Stimulated activated naive CD8-positive, alpha-beta T cell treated with anti-CD3 and anti-CD28 coated beads, Interleukin-15, Interleukin-2, amounts not matched to agents 100 U/mL and 50 U/mL, for 24 hours (primary cell): ENCODE measurements at places on chromosomes 6 and 20.

DNA sequence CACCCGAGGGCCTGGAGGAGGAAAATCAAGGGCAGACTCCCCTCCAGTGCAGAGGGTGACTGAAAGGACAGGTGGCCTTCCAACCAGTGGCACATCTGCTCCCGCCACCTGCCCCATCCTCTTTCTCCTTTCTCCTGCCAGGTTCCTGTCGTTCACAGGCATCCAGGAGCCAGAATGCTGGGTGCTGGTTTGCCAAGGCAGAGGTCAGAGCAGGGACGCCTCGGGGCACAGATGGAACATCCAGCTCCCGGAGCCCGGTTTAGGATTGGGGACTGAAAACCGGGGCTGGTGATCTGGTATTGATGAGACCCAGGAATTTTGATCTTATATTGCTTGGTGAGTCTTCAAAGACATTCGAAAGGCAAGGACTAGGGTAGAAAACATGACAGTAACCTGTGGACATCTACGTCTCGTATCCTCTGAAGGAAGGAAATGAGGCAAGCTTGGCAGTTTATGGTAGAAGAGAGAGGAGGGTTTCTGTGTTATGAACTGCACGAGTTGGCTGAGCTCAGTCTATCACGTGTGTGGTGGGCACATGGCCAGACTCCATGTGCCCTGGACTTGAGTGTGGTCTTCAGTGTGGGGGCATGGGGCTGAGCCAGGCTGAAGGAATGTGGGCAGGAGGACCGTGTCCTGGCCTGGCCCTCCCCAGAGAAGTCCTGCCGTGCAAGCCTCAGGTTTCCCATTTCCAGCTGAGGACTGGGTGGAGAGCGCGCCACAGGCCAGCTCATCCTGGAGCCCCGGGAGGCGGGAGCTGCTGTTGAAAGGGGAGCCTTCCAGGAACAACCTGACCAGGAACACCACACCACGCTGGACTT is 74.2 kb downstream of the IRF4 start:
- no peak for DNase-seq

- DNase-seq: no peak
Measured at GRCh38 chr6:44439270-44440045, 52.0 kb downstream of the CDC5L start.

GRCh38 chr6:338815-339262 is 46.6 kb downstream of the DUSP22 start:
- no peak for DNase-seq

DNA sequence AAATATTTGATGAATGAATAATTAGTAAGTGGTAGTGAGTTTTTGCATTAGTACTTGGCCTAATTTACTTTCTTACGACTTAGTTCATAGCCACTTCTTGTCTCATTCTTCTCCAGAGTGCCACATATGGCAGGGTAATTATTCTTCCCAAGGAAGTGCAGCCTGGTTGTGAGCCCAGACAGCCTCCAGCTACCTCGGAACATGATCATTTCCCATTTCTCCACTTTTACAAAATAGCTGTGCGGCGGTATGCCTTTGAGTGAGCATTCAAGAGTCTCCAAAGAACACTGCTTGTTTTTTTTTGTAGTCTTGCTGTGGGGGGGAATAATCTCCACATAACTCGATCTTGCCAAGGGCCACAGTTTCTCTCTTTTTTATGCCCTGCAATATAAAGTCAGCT is 765.0 kb downstream of the HDGFL1 start:
- no peak for DNase-seq

GRCh38 chr6:132760256-132760655 is 2.6 kb upstream of the VNN2 start:
- DNase-seq: no peak

DNA sequence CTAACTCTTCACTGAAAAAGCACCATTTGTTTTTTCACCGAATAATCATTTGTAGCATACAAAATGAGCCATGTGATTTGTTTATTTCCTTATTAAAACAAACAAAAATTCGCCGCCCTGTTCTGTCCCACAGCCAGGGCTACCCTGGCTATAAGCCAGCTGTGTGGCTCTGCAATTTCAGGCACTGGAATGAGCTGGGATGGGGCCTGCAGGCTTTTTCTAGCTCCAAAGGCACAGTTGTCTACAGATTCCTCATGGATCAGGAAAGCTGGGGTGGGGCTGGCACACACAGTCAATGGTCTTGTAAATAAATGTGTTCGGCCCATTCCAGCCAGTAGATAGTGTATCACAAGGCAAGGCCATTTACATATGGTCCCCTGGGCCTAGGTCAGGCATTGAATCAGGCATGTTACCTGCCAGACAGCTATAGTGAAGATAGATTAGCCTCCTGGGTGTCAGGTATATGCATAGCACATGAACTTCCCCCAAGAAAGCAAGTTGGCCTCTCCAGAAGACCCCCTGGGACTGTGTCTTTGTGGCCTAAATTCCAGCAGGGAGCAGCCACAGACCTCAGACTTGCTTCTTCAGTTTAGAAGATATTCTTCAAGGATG is 608.9 kb downstream of the MAFB start:
- no peak for DNase-seq

- no peak for DNase-seq
Measured at GRCh38 chr6:125717120-125717731, 32.2 kb upstream of the HEY2 start.

- DNase-seq: no peak
Measured at GRCh38 chr6:45417436-45417835, 39.7 kb upstream of the SUPT3H start.

GRCh38 chr6:31575335-31575901 is at the start of gene TNF:
Gene TNF, plus strand, starts transcription at chr6:31575565. Its CDS starts 177 bp downstream, at chr6:31575742.
- DNase-seq: peak; percentile 85

DNA sequence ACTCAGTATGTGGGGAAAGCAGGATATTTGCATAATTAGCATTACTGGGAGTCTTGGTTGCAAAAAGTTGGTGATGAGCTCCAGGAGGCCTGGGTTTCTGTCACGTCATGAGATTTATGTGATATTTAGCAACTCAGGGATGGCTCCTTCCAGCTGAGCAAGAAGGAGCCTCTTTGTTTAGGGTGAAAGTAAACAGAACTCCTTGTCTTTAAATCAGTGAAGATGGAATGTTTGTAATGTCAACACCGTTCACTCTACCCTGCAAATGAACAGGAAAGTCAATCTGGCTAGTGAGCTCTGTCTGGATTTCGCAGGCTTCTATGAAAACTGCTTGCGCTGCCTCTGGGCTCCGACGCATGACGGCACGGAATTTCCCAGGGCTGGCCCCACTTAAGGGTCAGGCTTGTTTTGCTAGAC is 86.9 kb downstream of the PXDC1 start:
- DNase-seq: no peak

DNA sequence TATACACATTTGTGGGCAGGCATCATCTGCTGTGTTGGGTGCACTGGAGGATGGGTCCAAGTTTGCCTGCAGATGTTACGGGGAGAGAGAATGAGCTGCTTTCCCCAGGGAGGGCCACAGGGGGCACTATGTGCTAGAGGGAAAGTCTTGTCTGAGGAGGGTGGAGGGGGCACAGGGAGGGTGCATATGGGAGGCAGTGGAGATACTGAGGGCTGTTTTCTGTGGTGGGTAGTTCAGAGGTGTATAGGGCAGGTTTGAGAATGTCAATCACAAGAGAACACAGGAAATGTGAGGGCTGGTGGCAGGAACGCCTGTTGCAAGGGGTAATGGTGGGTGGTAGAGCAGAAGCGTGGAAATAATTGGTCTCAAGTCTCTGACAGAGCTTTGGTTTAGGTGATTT is 7.7 kb upstream of the PTPRA start:
- DNase-seq: peak; percentile 77

DNA sequence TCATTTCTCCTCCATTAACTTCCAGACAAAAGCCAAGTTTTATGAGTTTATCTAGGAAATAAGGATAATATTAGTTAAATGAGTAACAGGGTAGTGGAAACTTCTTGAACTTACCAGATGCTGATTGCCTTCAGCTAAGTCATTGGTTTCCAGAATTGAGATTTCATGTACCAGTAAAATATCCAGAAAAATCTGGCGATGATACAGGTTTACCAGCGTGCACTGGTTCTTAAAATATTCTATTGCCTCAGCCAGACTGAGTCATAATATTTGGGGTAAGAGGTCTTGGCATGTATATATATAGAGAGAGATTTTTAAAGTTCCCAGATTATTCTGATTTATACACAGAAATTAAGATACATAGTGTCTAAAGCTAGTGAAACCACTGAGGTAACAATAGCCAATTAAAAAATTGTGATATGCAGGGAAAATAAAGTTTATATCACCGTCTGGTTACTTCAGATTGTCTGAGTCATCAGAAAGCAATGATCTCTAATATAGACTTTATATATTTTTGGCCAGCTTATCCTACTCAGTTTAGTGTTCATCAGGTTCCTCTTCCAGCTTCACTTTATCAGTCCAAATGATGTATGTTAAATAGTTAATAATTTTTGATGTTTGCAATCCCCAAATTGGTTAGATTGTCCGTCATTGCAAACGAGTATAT is 39.5 kb upstream of the SDHAF4 start:
- DNase-seq: no peak

DNA sequence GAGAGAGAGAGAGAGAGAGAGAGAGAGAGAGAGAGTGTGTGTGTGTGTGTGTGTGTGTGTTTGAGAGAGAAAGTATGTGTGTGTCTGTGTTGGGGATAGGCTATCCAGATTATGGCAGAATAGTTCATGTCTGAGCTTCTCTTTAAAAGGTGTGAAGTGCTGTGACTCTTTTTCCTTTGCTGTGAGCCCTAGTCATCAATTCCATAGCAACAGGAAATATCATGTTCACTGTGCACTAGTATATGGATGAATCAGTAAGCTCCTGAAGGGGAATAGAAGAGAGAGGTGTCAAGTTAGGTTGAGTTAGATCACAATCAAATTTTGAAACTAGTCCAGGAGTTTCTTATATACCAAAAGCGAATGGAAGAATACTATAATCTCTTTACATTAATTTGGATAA is 318.7 kb downstream of the RFPL4B start:
- DNase-seq: no peak
